NB4 (cell line): ENCODE measurements at places on chromosomes 11 and 22.

- DNase-seq, result peak; percentile 59
These were observed 1.5 kb upstream of the SREBF2 start for GRCh38 chr22:41831383-41831782.

GRCh38 chr11:9081153-9081552, 10.2 kb downstream of the SCUBE2 start:
- DNase-seq, result no peak

DNA sequence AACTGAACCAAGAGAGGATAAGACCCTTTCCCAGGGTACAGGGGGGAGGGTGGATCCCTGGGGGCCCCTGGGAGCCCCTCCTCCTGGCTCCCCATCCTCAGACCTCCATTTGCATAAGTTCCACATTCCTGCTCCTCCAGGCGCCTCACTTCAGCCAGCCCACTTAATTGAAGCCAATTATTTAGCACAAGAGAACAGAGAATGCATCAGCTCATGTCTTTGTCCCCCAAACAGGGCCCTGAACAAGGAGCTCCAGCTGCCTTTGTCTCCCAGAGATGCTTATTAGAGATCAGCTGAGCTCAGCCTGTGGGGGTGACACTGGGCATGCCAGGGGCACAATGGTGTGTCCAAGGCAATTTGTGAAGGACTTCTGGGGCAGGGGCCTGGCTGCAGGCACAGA, 89.9 kb upstream of the PRDM11 start:
- no peak for DNase-seq

DNA sequence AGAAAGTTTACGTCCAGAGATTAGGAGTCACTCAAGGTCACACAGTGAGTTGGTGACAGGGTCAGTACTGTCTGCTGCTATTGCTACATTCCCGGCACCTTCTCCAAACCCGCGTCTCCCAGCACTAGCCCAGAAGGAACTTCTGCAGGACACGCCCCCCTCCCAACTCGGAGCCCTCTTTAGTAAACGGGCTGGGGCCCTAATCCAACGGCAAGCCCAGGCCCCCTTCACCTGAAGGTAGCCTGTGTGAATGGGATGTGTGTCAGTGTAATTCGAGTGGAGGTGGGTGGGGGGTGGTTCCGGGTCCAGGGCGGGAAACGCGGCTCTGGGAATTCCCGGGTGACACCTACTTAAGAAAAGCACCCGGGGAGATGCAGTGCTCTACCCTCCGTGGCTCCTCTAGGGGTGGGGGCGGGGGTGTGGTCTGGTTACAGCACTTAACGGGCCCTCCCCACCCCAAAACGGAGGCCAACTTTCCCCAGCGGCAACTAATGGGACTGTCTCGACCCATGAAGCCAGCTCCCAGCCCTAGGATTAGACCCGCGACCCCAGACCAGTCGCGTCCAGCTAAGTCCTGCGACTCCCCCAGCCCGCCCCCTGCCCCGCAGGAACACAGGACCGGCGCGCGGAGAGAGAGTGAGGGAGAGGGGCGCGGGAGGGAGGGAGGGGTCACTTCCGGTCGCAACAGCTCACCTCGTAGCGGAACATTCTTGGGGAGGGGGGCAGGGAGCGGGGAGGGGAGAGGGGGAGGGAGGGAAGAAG, 468 bp downstream of the PATL1 start:
- DNase-seq, result peak; percentile 65

- no peak for DNase-seq
These were observed 16.4 kb downstream of the SLN start for GRCh38 chr11:107695446-107695845.
